ENCODE measurements at places on chromosomes 1 and 21. TPM values are rescaled to one million over a fixed set of nuclear protein-coding genes. Genes with fewer than 3 reads are reported as not detected.

The MROH9 gene
- 0.27 TPM for total RNA-seq

The AMY1A gene
- total RNA-seq: not detected

The UTS2 gene
- total RNA-seq: not detected

The ANGPTL1 gene
- total RNA-seq: 6.6 TPM

The TBX19 gene
- total RNA-seq: not detected

The TNNI3K gene
- not detected for total RNA-seq

The LCE7A gene
- total RNA-seq: not detected

The NGF gene
- 20.2 TPM for total RNA-seq

The OR2T11 gene
- not detected for total RNA-seq

The CD101 gene
- total RNA-seq: 0.09 TPM

The FAM177B gene
- not detected for total RNA-seq

The ST6GALNAC3 gene
- 3.1 TPM for total RNA-seq

The PGM1 gene
- total RNA-seq: 83.5 TPM

The SLC44A5 gene
- not detected for total RNA-seq

All from fibroblast of the aortic adventitia (primary cell).